ENCODE measurements at places on chromosomes 7 and 10.

GRCh38 chr10:43361547-43362190 is 9.8 kb upstream of the FXYD4 start:
- DNase-seq, result peak; percentile 30

- DNase-seq, result no peak
Observed at GRCh38 chr7:80804589-80804988, 114.3 kb downstream of the SEMA3C start.

DNA sequence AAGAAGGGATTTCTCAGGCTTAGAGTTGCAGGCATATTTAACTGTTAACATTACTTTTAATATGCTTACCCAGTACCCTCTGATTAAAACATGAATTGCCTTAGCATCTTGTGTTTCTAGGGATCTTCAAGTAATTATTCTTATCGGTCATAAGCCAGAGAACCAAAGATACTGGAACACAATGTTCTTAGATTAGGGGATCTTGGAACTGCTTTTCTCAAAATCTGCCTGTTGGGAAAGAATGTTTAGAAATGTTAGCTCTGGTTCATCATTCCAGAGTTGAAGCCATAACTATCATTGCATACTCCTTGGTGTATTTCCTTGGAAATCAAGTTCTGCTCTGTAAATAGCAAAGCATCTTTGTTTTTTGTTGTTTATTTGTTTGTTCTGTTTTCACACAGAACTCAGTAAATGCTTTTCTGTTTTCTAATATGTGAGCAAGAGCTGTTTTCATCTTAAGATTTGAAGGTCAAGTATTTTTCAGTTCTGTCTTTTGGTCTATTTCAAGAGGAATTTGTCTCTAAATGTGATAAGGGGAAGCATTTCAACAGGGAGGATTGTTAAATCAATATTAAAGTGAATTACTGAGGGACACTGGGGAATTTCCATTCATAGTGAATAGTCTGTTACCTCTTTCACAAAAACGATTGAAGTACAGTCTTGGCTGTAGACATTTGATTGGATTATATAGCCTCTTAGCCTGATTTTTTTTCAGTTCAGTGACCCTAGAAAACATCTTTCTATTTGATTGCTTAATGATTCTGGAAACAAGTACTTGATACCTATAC is 103.2 kb upstream of the CYP26C1 start:
- DNase-seq, result no peak

DNA sequence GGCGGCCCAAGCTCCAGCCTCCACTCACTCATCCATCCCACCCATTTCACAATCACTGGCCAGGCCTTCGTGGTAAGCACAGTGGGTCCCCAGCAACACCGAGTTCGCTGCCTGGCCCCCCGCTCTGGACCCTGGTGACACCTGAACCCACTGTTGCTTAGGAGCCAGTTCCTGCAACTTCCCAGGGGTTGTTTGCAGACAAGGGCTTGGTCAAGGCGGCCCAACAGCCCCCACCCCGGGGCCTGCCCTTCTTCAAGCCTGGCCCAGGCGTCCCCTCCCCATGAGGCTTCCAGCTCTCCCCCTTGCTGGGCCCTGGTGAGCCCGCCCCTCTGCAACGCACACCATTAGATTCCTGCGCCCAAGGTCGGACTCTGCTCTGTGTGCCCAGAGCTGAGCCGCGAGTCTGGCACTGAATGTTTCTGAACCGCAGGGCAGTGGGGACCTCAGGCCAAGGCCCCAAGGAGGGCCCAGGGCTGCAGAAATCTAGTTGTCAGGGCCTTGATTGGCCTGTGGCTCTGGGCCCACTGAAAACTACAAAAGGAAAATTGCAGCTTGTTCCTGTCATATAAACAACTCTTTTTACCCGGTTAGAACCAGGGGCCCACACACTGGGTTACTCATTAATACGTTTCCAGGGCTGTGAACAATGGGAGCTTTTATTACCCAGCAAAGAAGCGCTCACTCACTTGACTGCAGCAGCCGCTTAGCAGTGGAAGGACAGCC is 2.1 kb upstream of the COX19 start:
- no peak for DNase-seq

DNA sequence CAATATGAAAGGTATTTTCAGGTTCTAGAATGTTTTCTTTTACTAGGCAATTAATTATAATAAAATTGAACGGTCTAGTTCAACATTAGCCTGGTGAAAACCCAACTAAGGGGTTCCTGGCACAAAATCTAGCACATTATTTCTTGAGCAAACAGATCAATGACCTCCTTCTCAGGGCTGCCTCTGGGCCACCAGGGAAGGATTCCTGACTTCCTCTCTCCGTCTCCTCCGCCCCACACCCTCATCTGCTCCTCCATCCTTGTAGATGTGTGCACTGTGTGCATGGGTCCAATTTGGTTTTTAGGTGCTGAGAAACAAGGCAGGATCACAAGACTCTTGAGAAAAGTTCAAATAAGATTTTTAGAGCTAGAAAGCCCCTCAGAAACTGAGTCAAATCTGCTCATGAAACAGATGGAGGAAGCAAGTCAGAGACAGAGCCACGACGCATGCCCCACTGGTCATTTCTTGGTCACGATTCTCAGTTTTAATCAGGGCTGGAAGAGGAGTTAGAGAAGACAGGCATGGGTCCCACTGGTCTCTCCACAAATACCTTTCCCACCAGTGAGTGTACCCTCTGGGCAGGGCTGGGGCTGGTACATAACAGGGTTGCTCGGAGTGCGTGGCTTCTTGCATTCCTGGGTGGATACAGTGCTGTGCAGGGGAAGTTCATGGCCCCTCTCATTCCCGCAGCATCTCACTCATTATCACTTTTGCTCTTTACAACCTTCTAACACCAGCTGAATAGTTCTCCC is 3.8 kb downstream of the TRPV6 start:
- DNase-seq, result no peak

GRCh38 chr7:16034353-16034752 is 347.9 kb upstream of the MEOX2 start:
- no peak for DNase-seq

GRCh38 chr7:29956487-29956836 is 33.1 kb downstream of the SCRN1 start:
- no peak for DNase-seq

Data from activated naive CD4-positive, alpha-beta T cell treated with anti-CD3 and anti-CD28 coated beads, Interleukin-2, amount 10 ng/mL, durations not matched to agents 7 days and 5 days (primary cell).